ENCODE measurements at places on chromosomes 11 and 22.

DNA sequence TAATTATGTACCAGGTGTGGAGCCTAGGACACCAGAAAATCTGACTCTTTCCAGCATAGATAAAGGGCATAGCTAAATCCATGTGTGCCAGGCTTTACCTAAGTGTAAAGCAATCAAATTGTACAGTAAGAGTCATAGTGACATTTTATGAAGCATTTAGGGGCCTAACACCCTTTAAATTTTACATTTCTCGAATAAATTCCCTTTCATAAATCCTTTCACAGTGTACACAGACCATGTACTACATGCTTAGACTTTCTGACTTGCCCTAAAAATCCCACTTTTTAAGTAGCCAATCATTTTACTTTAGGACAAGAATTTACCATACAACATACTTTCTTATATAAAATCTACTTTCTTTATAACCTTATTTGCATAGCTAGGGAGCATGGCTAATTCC lies 727.6 kb upstream of the LUZP2 start:
- DNase-seq = no peak

- no peak for DNase-seq
These were observed 34.2 kb upstream of the PICK1 start for GRCh38 chr22:38023045-38023444.

GRCh38 chr11:26849036-26849435 lies 127.2 kb upstream of the SLC5A12 start:
- no peak for DNase-seq

GRCh38 chr22:27170491-27170890 lies 513.1 kb downstream of the MIAT start:
- DNase-seq = no peak

DNA sequence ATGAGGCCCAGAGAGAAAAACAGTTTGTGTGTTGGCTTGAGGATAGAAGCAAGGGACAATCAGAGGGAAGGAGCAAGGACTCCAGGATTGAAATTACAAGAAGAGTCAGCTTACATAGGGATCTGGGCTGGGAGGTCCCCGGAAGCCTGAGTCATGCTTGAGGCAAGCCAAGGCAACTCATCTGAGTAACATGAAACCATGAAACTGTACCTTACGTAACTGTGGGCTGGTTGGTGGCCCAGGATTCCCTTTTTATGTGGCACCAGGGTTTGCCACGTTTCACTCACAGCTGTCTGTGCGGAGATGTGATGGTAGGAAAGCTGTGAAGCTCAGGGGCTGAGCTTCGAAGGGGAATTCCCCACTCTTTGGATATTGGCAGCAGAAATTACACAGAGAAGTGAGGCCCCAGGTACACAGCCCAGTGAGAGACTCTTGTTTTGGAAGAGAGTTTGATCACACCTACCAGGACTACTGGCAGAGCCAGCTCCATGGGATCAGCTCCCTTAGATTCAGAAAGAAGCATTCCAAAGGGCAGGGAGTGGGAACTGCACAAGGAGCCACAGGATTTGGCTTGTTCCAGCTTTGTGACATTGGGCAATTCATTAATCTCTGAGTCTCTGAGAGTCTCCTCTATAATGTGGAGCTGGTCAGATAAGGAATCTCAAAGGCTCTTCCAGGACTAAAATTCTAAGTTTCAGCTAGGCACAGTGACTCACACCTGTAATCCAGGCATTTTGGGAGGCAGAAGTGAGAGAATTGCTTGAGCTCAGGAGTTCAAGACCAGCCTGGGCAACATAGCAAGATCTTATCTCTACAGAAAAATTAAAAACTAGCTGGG lies 7.8 kb downstream of the SLC5A1 start:
- DNase-seq = peak; percentile 11

DNA sequence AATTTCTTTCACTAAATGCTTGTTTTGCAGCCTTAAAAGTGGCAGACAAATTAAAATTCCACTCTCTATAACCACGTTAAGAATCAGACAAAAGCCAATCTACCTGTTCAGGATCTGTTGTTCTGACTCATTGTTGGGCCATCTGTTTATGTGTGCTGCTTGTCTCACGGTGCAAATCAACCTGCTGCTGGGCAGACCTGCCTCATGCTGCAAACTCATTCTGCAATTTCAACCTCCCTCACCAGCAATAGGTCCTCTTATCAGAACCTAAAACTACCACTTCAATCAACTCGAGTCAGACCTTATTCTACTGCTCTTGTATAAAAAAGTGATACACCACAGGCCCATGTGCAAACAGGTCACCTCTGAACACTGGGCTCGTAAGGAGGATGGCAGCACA lies 75.1 kb downstream of the LARGE2 start:
- DNase-seq = no peak

GRCh38 chr11:120465921-120466534 lies 45.5 kb upstream of the GRIK4 start:
- no peak for DNase-seq

DNA sequence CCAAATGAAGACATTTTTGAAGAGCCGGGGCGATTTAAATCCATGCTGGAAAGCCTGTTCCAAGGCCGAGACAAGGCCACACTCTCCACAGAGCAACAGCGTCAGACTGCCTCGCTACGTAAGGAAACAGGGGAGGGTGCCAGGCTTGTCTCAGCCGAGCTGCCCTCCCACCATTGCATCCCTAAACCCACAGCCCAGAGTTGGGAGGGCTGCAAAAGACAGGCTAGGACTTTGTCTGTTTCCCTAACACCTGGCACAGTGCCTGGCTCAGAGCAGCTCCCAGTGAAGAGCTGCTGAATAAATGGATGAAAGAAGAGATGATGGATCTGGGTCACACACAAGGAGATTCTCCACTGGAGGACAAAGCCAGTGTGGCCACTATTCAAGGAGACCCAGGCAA lies 51.3 kb upstream of the SCUBE2 start:
- no peak for DNase-seq

GRCh38 chr22:23534851-23535717 lies 45.0 kb downstream of the IGLL1 start:
- DNase-seq = no peak

DNA sequence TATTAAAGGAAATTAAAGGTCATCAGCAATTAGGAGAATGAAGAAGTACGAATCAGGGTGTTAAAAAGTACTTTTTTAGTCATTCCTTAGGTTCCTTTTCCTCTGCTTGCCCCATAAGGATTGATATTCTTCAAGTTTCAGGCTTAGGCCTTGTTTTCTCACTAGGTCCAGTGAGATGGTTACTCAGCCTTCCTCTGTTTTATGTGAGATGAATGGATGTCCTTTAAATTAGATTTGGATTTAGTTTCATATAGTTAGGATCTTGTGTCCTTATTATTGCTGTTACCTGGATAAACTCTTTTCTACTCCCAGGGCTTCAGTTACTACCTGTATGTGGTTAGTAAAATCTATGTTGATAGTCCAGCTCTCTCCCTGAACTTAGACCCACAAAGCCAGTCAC lies 29.2 kb downstream of the FAR1 start:
- no peak for DNase-seq

DNA sequence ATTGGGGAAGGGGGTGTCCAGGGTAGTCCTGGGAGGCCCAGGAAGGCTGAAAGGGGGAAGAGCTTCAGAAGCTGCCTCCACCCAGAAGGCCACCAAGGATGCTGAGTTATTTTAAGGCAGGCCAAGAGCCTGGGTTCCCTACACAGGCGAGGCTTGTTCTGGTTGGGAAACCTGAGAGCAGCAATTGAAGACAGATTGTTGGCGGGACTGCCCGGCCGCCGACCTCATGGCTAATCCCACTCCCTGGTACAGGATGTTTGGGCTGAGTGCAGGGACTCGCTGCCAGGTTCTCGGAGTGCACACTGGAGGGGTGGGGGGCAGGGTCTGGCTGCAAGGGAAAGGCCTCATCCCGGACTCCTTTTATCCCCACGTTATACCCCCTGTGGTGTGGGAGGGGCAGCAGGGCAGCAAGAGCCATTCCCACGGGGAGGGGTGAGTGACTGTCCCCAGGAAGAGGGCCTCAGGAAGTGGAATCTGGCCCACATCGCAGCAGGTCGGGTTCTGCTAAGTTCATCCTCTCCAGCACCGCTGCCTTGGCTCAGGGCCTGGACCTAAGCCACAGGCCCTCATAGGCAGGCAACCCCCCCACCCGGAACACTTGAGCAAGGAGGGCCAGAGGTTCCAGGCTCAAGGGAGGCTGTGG lies 43.6 kb upstream of the PRR5 start:
- DNase-seq = no peak

GRCh38 chr11:117580866-117581265 lies 216.2 kb downstream of the DSCAML1 start:
- no peak for DNase-seq

GRCh38 chr11:120207512-120207911 lies 3.3 kb upstream of the OAF start:
- DNase-seq = no peak

Data from NCI-H1930 (cell line).